ENCODE measurements at places on chromosomes 3 and 15.

GRCh38 chr3:181622365-181622764 is 89.4 kb upstream of the SOX2 start:
- DNase-seq, result no peak

DNA sequence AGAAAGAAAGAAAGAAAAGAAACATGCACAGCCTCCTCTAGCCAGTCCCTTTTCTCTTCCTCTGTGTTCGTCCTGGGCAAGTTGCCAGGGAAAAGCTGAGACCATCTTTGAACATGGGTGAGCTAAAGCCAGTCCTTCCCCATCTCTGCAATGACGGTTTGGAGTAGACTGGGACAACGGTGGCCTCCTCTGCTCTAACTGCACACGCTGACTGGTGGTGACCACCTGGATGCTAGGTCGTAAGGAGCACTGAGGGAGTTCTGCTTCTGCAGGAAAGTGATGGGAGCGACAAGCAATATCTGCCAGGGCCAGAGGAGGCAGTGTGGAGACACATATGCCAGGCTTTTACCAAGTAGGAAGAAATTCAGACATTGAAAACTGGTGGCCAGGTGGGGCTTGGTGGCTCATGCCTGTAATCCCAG is 111.7 kb downstream of the NUP210 start:
- no peak for DNase-seq

- DNase-seq, result no peak
These were observed 184.4 kb downstream of the PEX5L start for GRCh38 chr3:179852142-179852905.

- DNase-seq, result no peak
These were observed 27.7 kb upstream of the ANXA2 start for GRCh38 chr15:60425461-60425860.

DNA sequence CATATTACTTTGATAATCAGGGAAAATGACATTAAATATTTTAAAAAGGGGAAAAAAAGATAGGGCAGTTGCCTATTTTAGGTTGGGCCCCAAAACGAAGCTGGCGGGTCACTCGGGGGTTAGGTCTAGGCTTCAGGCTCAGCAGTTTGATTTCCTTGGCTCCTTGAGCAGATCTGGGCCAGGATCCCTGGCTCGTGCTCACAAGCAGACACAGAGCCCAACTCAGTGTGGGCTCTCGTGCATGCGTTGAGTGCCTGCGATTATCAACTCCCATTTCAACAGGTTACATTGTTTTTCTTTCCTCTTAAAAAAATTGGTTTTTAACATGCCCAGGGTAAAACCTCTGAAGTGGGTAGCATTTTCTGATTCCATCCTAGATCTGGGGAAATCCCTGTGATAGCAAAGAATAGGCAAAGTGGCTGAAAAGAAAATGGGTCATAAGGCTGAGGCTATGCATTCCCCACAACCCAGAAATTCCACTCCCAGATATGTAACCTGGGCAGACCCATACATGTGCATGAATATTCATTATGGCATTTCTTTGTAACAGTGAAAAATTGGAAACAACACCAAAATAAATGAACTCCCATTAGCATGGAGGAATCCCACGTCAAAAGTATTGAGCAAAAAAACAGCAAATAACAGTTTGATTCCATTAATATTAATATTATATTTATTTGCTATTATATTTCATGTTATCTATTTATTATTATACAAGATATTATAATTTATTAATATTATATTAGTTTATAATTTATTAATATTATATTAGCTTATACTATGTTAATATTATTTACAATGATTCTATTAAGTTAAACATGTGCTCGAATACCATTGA is 27.8 kb downstream of the FAM43A start:
- no peak for DNase-seq

DNA sequence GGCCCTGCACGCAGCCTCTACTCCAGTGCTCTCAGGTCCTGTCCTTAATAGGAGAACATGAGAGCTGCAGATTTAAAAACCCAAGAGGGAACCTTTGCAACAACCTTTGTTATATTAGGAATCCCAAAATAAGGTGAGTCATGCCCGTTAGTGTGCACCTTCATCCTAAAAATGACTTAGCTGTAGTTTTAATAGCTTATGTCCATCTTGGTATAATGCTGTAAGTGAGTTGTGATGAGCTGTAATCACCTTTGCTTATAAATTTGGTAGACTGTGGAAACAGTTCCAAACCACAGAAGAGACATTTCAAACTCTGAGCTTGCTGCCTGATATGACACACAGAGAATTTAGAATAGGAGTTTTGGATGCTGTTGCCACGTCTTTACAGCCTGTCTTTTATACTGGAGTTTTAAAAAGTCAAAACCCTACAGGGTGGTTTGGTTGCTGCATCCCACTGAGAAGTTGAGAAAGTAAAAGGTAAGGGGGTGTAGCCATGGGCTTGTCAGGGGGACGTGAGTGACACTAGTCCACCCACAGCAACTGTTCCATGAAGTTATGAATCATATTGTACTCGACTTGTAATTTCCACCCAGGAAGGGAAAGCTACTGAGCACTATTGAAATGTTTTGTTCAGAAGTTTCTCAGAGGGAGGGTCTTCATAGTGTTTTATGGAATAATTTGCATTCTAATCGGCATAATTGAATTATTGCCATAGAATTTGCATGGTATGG is 27.4 kb upstream of the CD47 start:
- no peak for DNase-seq

GRCh38 chr3:19146685-19147650 is 1.3 kb upstream of the KCNH8 start:
- peak; percentile 41 for DNase-seq

DNA sequence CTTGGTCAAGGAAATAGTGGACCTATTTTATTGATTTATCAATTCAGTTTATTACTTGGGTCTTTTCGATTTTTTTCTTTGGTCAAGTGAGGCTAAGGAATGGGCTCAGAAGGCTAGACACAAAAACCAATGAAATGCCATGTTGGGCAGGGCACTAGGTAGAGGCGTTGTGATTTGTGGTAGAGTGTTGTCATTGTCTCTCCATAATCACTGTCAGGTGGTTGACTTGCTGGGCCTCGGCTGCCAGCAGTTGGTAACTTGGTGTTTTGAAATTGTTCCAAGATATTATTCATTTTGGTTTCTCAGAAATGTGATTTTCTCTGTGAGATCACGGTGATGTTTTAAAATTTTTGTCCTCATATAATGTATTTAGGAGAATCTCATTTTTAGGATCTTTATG is 173.6 kb downstream of the KLHL25 start:
- DNase-seq, result no peak

GRCh38 chr3:4741404-4742307 is 237.6 kb upstream of the BHLHE40 start:
- DNase-seq, result no peak

DNA sequence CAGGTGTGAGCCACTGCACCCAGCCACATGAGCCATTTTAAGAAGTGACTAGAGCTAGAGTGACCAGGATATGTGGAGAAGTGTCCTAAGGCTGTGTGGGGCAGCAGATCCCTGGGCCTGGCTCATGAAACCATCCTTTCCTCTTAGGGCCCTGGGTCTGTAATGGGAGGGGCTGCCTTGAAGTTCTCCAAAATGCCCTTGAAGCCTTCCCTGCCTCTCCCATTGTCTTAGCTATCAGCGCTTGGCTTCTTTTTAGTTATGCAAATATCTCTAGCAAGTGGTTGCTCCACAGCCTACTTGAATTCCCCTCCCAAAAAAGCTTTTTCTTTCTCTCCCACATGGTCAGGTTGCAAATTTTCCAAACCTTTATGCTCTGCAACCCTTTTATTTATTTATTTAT is 112.4 kb upstream of the SPATA16 start:
- DNase-seq, result no peak

GRCh38 chr15:56468401-56468800 is 3.5 kb upstream of the MNS1 start:
- DNase-seq, result no peak

GRCh38 chr3:18443665-18444594 is 18.8 kb upstream of the SATB1 start:
- DNase-seq, result no peak

DNA sequence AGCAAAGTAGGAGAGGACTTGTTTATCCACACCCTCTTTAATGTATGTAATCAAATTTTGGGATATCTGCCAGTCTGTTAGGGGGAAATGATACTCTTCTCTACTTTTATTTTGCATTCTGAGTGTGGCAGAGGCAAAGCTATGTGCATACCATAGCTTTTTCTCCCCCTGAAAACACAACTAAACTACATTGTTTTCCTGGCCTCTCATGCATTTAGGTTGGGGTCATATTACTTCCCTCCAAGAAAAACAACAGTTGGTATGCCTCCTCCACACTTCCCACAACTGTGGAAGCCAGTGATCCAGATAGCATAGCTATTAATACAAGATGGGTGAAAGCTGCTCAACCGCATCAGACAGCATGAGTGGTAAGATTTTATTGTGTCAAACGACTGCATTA is 6.9 kb downstream of the RPL15 start:
- DNase-seq, result no peak

DNA sequence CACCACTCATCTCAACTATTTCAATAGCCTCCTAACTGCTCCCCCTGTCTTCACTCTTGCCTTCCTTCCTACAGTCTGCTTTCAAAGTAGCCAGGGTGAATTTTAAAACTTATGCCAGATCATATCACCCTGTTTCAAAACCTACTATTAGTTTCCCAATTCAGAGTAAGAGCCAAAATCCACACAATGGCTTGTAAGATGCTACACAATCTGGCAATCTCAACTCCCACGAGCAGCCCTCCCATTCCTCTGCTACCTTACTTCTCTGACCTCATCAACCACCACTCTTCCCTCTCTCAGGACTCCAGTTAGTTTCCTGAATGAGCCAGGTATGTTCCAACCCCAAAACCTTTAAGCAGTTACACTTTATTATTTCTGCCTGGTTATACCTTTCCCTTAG is 62.5 kb downstream of the VPS13C start:
- no peak for DNase-seq

DNA sequence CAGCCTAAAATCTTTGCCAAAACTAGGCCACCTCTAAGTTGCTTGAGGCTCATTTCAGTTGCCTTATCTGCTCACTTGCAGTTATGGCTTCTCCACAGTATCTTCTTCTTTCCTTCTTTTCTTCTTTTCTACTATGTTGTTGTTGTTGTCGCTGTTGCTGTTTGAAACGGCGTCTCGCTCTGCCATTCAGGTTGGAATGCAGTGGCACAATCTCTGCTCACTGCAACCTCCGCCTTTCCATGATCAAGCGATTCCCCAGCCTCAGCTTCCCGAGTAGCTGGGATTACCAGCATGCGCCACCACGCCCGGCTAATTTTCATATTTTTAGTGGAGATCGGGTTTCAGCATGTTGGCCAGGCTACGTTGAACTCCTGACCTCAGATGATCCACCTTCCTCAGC is 210.8 kb upstream of the NR2F2 start:
- no peak for DNase-seq

DNA sequence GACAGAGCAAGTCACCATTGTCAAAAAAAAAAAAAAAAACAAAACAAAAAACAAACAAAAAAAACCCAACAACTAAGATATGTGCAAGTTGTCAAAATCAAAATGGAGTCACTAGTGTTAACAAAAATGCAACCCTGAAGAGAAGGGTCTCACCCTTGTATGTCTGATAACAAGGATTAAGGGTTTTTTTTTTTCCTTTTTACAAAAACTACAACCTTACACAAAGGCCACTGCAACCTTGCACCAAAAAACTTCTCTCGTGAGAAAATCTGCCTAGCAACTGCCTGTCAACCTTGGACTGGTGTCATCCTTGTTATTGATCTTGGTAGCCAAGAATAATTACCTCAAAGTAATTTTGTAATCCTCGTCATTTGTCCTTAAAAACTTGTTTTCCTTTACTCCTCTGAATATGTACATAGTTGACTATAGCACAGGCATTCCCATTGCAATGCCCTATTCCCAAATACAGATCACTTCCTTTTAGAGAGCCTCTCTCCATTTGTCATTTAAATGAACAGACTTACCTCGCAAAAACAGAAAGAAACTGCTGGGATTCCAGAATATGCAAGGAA is 24.0 kb downstream of the TFRC start:
- DNase-seq, result no peak

DNA sequence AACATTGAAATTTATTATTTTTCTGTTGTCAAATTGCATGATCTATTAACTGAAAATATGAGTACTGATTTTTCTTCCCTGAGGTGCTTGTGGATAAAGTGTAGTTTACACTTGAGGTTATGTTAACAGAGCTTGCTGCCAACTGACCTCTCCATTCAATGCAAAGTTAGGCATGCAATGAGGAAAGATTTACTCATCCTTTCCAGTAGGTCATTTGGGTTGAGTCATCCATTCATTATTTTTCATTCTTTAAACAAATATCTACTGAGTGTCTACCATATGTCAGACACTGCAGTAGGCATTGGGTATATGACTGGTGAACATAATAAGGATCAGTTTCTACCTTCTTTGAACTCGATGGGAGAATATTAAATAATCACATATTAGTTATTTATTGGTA is 604.1 kb downstream of the EDEM1 start:
- no peak for DNase-seq

DNA sequence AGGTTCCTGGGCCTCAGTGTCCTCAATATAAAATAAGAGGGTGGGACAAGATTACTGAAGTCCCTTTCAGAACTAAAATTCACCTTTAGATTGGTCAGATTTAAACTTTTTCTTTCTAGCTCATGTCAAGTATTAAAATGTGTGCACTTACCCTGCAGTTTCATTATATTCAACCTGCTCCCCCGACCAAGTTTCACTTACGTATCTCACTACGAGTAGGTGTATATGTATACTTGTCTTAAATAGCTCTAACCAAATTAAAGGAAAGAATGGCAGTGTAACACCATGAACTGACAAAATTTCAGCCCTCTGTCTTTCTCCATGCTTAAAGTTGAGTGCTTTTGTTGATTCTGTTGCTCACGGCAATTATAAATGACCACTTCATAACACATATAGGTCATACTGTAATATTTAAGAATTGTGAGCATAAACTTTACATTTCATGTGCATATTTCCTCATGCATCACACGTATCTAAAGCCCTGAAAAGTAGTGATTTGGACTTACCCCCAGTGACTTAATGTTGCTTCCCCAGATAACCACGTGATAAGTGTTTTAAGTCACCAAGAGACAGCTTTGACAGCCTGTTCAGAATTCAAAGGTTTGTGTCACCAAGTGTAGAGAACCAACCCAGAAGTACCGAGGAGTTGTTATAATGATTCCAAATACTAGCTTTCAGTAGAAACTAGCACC is 70.0 kb downstream of the PGPEP1L start:
- DNase-seq, result no peak

DNA sequence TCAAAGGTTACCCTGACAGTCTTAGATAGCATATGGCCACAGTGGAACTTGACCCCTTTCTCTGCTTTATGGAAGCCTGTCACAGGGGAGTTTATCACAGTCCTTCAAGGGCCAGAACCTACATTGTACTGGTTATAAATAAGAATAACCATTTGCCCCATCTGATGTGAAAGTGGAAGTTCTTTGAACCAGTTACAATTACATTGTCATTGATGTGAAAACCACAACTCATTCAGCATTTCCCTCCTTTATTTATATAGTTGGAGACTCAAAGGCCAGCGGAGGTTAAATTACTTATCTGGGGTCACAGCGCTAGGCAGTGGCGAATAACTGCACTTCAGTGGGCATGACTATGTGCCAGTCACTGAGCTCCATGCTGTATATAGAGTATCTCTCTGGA is 60.5 kb upstream of the TBC1D5 start:
- DNase-seq, result no peak

- no peak for DNase-seq
These were observed 363.7 kb upstream of the RGMA start for GRCh38 chr15:93452537-93453211.

GRCh38 chr3:163508206-163508605 is 1570.1 kb downstream of the SI start:
- DNase-seq, result no peak

All from activated naive CD8-positive, alpha-beta T cell treated with anti-CD3 and anti-CD28 coated beads, Interleukin-2, amount 50 U/mL, for 16 hours (primary cell).